ENCODE measurements at places on chromosomes 4 and X.

DNA sequence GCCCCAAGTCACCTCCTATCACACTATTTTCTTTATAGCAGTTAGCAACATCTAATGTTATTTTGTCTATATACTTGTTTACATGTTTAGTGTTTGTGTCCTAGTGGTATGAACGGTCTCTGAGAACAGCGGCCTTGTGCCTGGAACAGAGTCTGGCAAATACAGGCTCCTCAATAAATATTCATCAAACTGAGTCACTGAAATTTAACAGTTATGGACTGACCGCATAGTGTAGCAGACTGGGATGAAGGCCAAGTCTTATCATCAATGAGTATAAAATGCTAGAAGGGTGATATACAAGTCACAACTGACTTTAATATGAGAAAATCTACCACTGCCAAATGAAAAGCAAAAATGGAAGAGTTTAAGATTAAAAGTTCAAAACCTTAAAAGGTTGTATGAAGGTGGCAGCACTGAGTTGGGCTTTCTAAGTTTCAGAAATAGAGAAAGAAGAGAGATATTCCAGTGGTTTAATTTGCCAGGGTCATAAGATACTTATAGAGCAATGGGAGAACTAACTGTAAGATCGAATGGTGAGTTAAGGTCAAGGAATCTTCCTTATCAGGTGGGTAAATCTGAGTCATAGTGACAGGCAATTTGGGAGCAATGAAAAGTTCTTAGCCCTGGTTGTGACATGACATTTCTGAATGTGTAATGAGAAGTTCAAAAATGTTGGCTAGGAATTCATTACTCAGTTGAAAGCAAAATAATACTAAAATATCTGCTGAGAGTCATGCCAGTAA lies 34.9 kb downstream of the ELOVL6 start:
- no peak for DNase-seq

DNA sequence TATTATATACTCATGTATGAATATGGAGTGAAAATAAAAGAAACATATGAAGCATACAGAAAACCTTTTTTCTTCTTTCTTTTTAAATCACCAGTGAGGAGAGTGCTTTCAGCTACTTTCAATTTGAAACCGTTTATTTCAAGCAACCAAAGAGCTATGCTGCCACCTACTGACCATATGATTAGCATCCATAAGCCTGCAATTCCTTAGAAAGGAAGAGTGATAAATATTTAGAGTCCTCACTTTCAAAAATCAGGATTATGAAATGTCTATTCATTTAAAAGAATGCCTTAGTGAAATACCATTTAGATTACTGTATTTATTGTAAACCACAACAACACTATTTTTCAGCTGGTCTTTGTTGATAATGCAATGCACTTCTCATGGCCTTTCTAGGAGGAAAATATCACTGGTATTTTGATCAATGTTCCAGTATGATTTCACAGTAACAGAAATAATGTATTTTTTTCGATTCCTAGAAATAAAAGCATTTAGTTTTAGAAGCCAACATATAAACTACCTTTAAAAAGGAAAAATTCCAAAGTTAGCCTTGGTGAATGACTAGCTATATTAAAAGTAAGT lies 667.6 kb downstream of the PCDH18 start:
- DNase-seq, result no peak

GRCh38 chr4:143186649-143187048 lies 1.9 kb downstream of the USP38 start:
- no peak for DNase-seq

DNA sequence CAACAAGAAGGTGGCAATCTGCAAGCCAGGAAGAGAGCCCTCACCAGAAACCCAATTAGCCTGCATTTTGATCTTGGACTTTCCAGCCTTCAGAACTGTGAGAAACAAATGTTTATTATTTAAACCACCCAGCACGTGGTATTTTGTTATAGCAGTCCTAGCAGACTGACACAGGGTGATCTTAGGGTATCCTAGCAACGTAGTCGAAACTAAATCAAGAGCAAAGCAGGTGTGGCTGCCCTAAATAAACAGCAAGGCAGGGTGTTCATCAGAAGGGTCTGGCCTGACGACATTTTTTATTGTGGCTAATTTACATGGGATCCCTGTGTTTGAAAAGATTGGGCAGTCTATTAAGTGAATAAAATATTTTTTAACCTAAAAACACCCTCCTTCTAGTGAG lies 198.8 kb downstream of the VEGFC start:
- no peak for DNase-seq

- no peak for DNase-seq
Measured at GRCh38 chr4:151519728-151520415, 110.9 kb downstream of the FHIP1A start.

GRCh38 chr4:114284629-114285028 lies 305.2 kb upstream of the ARSJ start:
- no peak for DNase-seq

GRCh38 chr4:1783015-1783414 lies 10.1 kb upstream of the FGFR3 start:
- DNase-seq, result no peak

DNA sequence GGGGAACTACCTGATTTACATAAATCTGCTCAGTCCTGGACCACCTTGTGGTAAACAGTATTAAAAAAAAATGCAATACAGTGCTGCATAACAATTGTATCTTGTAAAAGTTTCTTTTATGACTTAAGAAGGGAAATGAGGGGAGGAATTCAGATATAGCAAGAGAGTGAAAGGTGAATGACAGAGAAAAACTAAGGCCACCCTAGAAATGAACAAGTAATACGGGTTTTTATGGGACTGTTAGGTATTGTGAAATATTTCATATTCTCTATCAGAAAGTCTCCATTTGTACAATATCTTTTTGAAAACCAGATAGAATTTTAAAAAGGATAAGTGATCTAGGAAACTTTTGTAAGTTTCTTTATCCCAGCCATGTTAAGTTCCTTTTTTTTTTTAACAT lies 69.7 kb upstream of the NOCT start:
- no peak for DNase-seq

GRCh38 chrX:55715847-55716246 lies 1.7 kb upstream of the RRAGB start:
- no peak for DNase-seq

DNA sequence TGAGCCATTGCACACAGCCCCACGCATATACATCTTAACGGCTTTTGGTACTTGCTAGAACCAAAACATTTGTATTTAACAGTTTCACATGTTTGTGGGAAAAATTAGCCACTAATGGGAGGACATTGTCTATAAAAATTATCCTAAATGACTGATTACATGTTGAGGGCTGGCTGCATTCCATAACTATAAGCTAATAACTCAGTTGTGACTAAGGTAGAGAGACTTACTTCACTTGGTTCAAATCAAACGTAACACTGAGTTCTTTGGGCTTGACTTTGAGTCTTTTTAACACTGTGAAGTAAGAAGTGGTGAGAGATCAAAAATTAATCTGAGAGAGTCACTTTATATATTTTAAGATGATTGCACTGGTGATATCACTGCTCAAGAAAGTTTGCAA lies 47.9 kb upstream of the PGRMC2 start:
- DNase-seq, result no peak

GRCh38 chrX:333611-334311 lies 15.2 kb upstream of the GTPBP6 start:
- DNase-seq, result no peak

DNA sequence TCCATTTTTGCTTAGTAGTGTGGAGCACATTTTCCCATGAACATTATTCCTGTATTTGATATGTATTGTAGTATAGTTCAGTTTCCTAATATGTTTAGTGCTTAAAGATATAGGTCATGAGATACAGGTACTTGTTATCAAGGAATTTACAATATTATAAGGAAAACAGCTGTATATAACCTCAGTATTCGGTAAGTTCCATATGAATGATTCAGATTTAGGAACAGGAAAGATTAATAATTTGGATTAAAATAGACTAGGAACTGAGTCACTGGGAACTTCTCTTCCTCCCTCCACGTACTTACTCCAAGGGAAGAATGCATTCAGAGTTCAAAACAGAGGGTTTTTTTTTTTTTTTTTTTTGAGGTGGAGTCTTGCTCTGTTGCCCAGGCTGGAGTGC lies 20.0 kb downstream of the DIAPH2 start:
- no peak for DNase-seq

DNA sequence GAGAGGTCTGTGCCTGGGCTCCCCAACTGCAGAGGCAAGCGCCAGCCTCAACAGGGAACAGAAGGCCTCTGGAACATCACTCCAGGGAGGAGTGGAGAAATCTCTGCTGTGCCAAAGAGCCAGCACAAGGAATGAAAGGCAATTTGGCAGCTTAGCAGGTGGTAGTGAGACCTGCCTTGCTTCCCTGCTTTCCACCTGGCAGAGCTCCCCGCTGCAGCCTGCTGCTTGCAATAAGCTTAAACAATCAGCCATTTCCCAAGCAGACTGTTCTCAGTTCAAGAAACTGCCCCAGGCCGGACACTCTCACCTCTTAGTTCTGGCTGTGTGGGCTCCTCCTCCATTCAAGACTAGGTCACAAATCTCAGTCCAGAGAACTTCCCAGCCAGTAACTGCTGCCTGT lies 370.6 kb downstream of the MAGEB5 start:
- DNase-seq, result no peak

DNA sequence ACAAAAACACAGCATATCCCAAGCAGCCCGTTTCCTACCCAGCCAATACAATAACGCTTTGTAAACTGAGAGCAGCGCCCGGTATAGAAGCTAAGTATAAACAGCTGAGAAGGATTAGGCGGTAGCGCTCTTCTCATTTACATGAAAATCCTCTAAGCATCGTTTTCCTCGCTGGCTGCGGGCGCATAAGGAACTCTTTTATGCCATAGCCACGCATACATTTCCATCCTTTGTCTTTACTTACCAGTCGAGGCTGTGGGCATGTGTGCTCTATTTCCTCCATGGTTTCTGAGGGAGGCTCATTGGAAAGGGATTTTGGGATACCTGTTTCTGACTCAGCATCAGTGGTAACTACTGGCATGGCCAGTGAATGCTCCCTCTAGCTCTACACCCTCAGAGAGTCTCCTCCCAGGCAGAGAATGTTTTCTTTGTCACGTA lies 383 bp downstream of the PCYT1B start:
- no peak for DNase-seq

- DNase-seq, result no peak
Measured at GRCh38 chr4:47498899-47499298, 13.8 kb downstream of the ATP10D start.

DNA sequence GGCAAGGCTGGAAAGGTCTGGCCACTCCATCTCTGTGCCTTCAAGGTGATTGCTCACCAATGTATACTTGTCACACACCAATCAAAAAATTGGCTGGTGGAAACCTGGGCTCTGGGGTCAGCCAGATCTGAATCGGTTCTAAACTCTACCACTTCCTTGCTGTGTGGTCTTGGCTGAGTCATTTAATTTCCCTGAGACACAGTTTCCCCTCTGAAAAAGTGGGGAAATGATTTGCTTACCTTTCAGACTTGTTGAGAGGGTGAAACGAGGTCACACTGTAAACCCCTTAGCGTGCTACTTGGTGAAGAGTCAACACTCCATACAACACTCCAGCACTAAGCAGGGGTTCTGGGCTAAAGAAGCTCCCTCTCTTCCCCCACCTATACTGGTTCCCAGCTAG lies 252.3 kb upstream of the ZIC3 start:
- DNase-seq, result no peak

- DNase-seq, result no peak
Measured at GRCh38 chrX:103520386-103520785, 1.1 kb upstream of the RAB40A start.

Data from head of caudate nucleus (tissue), 42 donors.